ENCODE measurements at places on chromosomes 13 and 19. TPM values are rescaled to one million over a fixed set of nuclear protein-coding genes. Genes with fewer than 3 reads are reported as not detected.

Gene LRG1
- total RNA-seq = 0.52 TPM

Gene ERICH6B
- not detected for total RNA-seq

Gene ZNF296
- not detected for total RNA-seq

Gene RXFP2
- under 0.01 TPM for total RNA-seq

Gene YJEFN3
- total RNA-seq = 0.52 TPM

Gene PSG1
- not detected for total RNA-seq

Gene OR7A5
- total RNA-seq = not detected

Gene NLRP9
- total RNA-seq = not detected

Gene ZNF708
- 7.3 TPM for total RNA-seq

Gene GFY
- not detected for total RNA-seq

Gene RDH8
- not detected for total RNA-seq

Gene SRRM5
- not detected for total RNA-seq

Gene RASL11A
- 5.7 TPM for total RNA-seq

Gene MTRF1
- 16.7 TPM for total RNA-seq

Gene SYCN
- not detected for total RNA-seq

Gene KANK3
- 10.4 TPM for total RNA-seq

Gene C19orf67
- total RNA-seq = not detected

Gene CLDN10
- 13.6 TPM for total RNA-seq

Gene CD22
- total RNA-seq = 4.7 TPM

Gene ALKBH7
- total RNA-seq = 75.2 TPM

Gene MBD3L3
- total RNA-seq = not detected

Gene CYSLTR2
- total RNA-seq = under 0.01 TPM
